Stomach (tissue), 19 donors: ENCODE measurements at places on chromosomes 2 and 18.
A peak's percentile ranks its signal among the peaks of the same experiment; 100 is the strongest.

DNA sequence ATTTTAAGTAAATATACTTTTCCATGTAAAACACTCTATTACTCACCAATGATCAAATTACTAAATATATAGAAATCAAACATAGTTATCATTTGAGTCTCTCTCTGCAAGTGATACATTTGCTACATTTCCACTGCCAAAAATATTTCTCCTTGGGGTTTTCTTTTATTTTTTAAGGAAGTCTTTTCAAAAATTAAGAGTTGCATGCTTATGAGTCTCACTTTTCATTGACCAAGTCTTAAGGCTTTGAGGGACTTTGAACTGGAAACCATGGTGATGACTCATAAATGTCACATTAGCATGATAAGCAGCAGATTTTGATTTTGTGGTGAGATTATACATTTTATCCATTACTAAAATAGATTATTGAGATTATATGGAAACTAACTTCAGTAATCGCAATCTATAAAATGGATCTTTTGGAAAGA lies 152.9 kb downstream of the FAM124B start:
- peak; percentile 35 for DNase-seq

GRCh38 chr18:77544792-77545191 lies 295.1 kb downstream of the GALR1 start:
- no peak for DNase-seq

DNA sequence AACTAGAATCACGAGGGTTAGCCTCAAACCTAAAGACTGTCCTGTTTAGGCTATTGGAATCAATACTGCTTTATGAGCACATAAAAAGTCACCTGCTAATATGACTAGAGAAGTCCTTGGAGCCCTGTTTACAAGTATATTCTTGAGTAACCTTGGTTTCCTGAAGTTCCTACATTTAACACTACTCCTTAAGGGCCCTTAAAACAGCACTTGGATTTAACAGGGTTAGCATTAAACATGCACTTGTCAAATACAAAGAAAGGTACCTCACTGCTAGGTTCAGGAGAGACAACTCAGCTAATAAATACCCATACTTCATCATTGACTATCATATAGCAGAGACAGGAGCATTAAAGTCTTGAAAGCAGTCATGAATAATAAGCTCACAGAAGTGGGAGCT lies 96.7 kb downstream of the SLC5A7 start:
- no peak for DNase-seq

- no peak for DNase-seq
Measured at GRCh38 chr2:42127425-42128424, 41.4 kb upstream of the EML4 start.

DNA sequence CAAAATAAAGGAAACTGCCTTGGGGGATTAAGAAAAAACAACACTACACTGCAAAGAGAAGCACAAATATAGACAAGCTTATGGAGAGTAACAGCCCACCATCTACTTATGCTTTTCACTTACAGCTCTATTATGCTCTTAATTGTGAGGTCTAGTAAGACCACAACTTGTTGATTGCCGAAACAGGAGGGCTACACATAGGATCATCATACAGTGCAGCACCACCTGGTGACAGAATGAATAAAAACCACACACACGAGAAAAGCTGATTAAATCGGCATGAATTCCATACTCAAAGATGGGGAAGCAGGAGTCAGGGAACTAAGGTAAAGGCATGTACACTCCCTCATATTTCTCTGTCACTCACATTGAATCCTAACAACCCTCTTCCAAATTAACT lies 259.2 kb downstream of the IKZF2 start:
- DNase-seq: no peak

- no peak for DNase-seq
Measured at GRCh38 chr2:159912580-159912979, 114.6 kb upstream of the CD302 start.

DNA sequence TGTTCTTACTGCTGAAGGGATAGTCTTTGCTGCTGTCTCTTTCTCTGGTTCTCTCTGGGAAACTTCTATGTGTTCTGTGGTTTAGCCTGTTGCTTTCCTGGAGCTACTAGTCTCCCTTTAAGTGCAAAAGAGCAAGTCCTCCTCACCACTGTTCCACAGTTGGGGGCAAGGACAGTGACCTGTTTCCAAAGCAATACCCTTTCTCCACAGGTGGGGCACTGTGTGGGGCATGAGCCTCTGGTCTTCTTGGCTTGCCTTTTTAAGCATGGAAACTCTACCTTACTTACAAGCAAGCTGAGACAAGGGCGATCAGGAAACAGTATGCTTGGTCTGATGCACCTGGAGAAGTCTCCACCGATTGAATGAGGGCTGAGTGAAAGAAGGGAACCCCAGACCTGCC lies 156.7 kb downstream of the CPS1 start:
- DNase-seq: no peak

DNA sequence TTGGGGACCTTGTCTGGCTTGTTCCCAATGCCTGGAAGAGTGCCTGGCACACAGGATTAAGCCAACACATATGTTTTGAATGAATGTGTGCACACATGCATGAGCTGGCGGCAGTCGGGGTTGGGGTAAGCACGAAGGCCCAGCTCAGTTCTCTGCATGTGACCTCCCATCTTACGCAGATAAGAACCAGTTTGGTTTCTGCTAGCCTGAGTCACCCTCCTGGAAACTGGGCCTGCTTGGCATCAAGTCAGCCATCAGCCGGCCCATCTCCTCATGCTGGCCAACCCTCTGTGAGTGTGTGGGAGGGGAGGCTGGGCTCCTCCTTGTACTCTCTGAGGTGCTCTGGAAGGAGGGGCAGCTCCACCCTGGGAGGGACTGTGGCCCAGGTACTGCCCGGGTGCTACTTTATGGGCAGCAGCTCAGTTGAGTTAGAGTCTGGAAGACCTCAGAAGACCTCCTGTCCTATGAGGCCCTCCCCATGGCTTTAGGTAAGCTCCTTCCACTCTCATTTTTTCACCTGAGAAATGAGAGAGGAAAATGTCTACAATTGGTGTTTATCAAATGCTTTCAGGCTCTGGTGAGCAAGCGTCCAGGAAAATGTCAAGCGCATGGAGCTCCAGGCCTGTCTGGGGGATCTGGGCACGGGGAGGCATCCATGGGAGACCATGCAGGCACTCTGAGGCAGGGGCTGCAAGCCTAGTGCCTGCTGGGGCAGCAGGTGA lies 9.7 kb upstream of the IL1RN start:
- peak; percentile 89 for DNase-seq

- peak; percentile 86 for DNase-seq
Measured at GRCh38 chr2:110204408-110205385, at the start of gene NPHP1. TSS of gene NPHP1 (minus strand) at chr2:110205013. CDS start at chr2:110204968, 45 bp downstream.

GRCh38 chr2:234020332-234020731 lies 30.2 kb upstream of the SPP2 start:
- no peak for DNase-seq

DNA sequence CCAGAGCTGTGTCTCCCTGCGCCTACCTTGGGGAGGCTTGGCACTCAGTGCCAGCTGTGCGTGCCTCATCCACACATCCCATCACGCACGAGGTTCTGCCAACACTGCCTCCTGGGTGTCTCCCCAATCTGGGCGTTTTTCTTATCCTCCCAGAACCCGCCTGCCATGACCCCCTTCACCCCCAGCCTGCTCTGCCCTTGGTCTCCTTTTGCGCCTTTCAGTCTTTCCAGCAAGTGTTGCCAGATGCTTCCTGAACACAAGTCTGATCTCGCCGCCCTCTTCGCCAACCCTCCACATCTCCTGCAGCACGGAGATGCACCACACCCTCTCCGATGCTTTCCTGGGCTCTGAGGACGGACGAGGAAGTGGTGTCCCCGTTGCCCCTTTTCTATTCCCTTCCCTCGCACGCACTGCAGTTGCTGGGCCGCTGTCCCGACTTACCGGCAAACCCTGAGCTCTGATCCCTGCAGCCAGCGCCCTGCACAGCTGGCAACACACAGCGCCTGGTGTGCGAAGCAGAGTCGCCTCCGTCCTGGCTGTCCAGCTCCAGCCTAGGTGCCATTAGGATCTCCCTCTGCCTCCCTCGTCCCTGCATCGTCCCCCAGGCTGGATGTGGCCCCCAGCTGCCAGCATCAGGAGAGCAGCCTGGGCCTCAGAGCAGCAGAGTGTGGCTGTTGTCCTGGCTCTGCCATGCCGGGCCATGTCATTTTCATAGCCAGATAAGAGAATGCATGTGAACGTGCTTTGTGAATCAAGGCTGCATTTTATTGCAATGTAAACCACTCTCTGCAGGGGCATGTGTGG lies 22.6 kb upstream of the ALLC start:
- DNase-seq: peak; percentile 21

DNA sequence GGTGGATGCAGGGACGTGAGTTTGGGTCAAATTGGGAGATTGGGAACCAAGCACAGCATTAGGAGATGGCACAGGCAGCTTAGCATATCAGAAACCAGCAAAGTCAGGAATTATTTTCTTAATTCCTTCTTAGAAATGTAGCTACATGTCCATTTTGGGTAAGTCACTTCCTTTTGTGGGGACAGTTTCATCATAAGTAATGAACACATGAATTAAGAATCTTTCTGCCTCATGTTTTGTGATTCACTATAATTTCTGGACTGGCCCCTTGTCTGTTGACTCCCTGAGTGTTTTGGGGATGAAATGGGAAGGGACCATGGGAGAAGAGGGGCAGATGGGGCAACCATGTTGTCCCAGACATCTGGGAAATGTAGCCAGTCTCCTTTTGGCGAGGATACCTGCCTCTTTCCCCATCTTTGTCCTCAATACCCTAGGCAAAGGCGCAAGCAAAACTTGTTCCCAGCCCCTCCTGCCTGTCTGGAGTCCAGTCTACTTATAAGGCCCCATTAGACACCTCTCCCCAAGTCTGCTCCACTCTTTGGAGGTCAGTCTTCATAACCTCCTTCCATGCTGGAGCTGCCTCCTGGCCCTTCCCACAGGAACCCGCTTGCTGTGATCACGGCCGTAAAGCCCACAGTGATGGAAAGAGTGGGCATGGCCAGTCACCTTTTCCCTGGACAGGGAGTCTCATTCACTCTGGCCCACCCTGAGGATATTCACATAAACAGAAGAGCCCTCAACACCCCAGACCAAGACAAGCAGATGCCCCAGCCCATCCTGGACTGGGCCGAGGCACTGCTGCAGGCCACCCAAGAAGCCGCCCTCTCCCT lies 25.7 kb downstream of the MTHFD2 start:
- DNase-seq: peak; percentile 20

DNA sequence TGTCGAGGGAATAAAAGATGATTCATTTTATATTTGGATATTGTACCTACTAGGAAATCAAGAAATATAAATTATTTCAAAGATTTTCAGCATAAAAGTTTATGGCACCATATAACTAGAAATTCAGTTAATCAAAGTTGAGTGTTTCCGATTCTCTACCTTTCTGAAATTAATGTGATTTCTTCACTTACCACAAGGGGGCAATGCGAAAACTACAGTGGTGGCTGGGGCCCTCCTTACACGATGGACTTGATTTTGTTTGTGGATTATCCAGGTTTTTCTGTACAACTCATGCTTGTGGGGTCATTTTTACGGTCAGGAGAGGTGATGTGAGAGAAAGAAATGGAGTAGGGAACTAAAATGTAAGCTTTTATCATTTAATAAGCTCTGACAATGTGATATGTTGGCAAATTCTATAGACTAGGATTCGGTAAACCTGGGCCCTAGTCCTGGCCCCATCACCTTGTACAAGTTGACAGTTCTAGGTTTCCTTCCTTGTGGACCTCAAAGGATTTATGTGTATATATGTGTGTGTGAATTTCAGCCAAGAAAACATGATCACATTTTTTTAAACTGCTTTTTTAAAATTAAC lies 47.6 kb downstream of the G6PC2 start:
- no peak for DNase-seq

DNA sequence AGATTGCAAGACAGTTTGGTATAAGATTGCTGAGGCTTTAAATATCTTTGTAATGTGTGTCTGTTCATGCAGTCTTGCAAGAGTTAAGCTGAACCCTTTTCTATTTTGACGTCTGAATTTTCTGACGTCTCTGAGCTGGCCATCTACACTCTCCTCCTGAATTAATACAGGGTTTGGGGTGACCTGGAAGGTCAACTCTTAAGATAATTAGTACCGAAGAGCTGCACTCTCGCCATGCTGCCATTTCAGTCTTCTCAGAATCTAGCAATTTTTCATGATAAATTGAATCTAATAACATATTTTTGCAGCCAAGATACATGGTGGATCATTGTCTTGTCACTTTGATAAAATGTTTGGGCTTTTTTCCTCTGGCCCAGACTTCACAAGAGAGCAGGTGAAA lies 1245.2 kb upstream of the CELF4 start:
- DNase-seq: no peak

- peak; percentile 11 for DNase-seq
Measured at GRCh38 chr18:38077229-38077628, 511.6 kb upstream of the CELF4 start.

- no peak for DNase-seq
Measured at GRCh38 chr2:56299171-56299691, 115.4 kb downstream of the CCDC85A start.

GRCh38 chr2:38735999-38736320 lies 15.2 kb downstream of the SRSF7 start:
- no peak for DNase-seq

DNA sequence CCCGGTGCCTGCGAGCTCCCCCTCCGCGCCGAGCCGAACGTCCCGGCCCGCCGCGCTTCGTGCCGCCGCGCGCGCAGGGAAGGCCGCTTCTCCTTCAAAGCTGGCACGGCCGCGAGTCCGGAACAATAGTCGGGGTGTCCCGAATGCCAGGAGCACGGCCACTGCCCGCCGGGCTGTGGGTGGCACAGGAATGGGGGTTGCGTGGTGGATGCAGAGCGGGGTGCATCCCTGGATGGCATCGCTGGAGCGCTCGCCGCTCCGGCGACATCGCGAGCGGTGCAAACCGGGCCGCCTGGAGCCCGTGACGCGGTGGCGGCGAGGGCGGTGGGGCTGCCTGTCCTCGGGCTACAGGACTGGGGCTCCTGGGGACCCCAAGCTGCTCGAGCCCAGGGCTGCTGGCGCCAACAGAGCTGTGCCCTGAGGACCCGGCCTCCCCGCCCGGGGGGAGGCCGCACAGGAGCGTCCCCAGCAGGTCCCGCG lies 1.1 kb upstream of the SATB2 start:
- DNase-seq: no peak

DNA sequence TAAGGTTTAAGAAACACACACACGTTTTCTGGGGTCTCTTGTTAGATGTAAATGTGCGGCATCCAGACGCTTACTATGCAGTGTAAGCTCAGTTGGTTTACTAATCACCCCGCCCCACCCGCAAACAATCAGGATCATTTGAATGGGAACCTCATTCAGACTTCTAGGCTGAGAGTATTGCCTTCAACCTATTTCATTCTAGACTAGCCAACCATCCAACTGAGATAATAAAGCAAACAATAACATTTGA lies 1.3 kb upstream of the FIGN start:
- no peak for DNase-seq
